ENCODE measurements at places on chromosomes 3 and 15.

DNA sequence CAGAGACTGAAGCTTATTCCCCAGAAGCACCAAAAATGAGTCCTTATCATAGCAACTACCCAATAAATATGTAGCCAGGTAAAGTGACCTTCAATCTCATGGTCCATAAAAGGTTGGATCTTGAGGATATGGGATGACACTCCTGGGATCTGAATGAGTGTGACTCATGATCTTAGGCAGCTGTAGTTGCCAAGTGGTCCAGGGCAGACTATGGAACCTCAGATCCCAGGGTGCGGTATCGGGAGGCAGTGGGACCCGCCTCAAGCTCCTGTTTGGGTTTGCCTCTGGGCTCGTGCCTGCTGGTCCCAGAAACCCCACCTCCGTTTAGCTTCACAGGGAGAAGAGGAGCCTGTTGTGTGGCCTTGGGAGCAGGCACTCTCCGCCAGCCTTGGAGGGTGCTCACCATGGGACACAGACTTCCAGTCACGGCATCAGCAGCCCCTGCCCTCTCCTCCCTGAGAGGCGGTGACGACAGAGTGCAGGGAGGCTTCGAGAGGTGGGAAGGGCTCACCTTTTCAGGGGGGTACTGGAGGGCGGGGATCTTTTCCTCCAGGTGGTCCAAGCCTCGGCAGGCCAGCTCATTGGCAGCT, 8.1 kb downstream of the PLIN1 start:
- no peak for DNase-seq

GRCh38 chr3:143163562-143164100, 44.1 kb downstream of the CHST2 start:
- DNase-seq, result no peak

GRCh38 chr3:51670823-51671733, at the start of gene TEX264:
Gene TEX264, plus strand, starts transcription at chr3:51671252. Its CDS starts 3,053 bp downstream, at chr3:51674305.
- DNase-seq, result peak; percentile 88

DNA sequence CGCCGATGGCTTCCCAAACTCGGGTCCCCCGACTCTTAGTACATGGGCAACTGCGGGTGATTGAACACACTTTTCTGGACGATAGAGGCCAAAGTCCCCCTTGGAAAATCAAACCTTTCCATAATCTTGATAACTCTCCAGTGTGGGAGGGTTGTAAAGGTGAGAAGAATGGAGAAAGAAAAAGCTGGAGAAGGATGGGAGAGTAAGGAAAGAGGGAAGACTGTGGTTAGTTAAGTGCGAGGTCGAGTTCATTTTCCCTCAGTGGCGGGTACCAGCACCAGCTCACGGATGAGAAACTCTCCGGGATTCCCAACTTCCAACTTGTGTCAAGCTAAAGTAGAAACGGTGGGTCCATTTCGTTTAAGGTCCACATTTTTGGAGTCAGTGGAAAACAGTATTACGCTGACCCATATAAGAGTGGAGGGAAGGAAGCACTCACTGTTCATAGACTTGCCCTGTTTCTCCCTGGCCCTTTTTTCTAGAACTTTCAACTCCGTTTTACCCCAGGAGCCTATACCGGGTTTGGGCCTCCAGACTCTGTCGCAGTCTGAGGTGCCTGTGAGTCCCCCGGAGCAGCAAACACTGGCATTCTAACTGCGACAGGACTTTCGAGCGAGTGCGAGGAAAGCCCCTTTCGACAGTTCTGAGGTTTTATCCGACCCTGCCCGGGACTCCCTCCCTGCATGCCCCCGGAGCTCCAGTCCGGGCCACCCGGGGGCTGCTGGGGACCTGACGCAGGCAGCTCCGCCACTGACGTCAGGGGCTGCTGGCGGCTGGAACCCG, 14.8 kb downstream of the ZIC1 start:
- DNase-seq, result no peak

DNA sequence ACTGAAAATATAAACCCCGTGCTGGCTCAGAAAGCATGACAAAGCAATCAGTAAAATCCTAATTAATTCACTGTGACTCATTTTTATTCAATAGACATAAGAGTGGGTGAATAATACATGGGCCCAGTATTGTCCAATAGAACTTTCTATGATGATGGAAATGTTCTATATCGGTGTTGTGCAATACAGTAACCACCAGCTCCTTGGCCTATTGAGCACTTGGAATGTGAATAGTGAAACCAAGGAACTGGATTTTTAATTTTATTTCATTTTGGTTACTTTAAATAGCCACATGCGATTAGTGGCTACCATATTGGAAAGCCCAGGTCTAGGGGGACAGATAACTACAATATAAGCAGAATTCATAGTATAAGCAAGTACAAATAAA, 69.8 kb upstream of the PPP2R3A start:
- DNase-seq, result no peak

- no peak for DNase-seq
Measured at GRCh38 chr3:186138272-186138981, 29.5 kb upstream of the ETV5 start.

DNA sequence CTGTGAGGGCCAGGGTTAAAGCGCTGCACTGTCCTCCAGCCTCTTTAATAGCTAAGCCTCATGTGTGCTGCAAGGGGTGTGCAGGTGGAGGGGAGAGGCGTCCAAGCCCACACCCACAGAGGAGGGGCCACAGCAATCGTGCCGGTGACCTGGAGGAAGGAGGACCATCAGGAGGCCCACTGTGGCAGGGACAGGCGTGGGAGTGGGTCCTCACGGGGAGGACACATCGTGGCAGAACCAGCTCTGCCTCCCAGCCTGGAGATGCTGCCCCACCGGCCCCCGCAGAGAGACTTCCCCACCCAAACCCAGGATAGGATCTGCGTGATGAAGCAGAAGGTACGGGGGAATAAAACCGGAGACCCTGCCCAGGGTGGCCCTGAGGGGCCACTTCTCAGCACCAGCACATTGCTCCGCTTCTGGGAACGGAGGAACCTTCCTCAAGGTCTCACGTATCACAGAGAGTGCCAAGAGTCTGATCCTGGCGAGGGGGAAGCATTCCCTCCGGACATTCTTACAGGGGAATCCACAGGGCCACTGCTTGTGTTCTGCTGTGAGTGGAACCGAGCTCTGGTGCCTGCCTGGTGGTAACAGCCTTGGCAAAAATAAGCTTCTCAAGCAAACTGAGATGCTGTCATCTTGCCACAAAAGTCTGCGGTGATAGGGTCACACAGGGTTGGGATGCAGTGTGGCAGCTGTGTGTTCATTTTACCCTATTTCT, 199.8 kb downstream of the XXYLT1 start:
- no peak for DNase-seq
